ENCODE measurements at places on chromosomes 12 and 14.

DNA sequence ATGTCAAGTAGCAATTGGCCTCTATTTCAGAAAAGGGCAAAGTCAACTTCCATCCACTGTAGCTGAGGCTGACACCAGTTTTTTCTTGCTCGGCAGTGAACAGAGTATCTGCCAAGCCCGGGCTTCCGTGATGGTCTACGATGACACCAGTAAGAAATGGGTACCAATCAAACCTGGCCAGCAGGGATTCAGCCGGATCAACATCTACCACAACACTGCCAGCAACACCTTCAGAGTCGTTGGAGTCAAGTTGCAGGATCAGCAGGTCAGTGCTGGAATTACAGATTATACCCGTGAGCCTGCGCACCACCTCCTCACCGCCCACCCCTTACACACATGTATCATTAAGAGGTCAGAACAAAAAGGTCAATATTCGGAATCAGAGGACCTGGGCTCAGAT is 19.4 kb downstream of the EVL start:
- DNase-seq: no peak

DNA sequence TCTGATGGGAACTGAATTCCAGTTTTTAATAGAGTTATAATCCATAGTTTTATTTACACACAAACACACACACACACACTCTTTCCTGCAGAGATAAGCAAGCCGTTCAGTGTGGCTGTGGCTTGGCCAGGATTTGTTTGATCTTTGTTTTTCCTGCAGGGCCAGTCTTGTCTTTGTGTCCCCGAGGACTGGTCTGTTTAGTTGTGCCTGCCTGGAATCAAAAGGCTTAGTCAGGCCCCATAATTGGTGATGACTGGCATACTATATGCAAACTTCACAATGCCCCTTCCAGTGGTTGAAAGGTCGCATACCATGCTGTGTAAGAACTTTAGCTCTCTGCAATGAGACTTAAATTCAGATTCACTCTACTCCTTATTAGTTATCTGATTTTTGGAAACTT is 26.0 kb downstream of the WBP11 start:
- no peak for DNase-seq

DNA sequence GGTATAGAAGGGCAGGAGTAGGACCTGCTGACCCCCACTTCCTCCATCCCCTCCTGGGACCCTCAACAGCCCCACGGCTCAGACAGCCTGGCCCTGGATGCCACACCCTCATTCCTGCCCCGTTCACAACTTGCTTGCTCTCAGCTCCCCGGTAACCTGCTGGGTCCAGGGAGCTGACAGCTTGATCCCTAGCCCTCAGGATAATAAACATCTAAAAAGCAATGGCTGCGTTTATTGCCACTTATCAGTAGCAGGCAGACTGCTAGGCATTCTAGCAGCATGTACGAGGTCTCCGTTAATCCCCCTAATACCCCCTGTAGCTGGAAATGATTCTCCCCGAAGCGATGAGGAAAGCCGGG is 24.3 kb upstream of the RPLP0 start:
- DNase-seq: no peak

DNA sequence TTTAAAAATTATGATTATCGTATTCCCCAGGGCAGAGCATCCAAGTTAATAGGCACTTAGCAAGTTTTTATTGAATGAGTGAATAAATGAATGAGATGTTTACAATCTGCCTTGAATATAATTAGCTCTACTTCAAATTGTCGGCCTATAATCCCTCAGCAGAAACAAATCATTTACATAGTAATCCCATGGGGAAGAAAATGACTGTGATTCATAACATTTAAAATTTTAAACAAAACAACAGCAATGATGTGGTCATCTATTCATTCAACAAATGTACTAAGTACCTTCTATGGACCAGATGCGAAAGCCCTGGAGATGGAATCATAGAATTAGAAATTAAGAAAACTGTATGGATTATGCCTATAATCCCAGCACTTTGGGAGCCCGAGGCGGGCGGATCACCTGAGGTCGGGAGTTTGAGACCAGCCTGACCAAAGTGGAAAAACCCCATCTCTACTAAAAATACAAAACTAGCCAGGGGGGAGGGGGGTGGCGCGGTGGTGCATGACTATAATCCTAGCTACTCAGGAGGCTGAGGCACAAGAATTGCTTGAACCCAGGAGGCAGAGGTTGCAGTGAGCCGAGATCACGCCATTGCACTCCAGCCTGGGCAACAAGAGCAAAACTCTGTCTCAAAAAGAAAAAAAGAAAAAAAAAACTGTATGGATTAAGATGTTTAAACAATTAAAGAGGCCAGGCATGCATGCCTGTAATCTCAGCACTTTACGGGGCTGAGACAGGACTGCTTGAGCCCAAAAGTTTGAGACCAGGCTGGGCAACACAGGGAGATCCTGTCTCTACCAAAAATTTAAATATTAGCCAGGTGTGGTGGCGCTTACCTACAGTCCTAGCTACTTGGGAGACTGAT is 17.7 kb upstream of the MDM2 start:
- DNase-seq: no peak

DNA sequence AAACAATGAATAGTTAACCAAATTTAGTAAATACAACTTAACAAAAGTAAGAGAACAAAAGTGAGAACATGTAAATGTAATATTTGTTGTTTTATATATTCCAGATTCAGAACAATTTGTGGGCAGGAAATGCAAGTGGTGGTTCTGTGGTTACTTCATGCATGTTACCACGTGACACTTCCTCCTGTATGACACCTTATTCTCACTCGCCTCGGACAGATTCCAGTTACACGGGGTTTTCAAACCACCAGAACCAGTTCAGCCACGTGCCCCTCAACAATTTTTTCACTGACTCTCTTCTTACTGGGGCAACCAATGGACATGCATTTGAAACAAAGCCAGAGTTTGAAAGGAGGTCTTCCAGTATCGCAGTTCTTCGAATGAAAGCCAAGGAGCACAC is 21.0 kb downstream of the ALX1 start:
- DNase-seq: no peak

DNA sequence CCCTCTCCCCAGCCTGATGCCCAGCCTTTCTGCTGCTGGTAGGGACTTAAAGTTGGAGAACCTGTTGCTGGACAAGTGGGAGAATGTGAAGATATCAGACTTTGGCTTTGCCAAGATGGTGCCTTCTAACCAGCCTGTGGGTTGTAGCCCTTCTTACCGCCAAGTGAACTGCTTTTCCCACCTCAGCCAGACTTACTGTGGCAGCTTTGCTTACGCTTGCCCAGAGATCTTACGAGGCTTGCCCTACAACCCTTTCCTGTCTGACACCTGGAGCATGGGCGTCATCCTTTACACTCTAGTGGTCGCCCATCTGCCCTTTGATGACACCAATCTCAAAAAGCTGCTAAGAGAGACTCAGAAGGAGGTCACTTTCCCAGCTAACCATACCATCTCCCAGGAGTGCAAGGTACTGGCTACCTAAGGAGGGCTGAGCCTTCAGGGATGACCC is 1.6 kb downstream of the TSSK4 start:
- no peak for DNase-seq

DNA sequence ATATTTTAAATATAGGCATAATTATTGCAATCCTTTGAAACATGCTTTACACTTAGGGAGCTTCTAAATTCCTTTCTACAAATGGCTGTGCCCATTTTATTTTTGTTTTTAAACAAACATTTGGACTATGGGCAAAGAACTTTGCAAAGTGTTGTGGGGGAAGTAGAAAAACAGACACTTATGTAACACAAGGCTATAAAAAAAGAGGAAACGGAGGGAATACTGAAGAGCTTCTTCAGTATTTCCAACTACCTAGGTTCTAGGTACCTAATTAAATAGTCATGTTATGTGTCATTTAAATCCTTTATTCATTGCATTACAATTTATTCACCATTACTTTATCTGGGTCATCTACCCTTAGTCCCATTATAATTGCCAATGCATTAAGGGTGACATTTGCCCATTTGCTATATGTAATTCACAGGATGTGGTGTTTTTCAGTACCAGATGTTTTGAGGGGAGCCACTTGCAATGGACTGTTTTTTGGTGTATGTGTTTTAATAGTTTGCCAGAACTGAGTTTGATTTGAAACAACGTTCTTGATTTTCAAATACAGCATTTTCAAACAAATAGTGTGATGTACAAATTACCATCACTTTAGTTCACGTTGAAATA is 1.5 kb upstream of the MSRB3 start:
- DNase-seq: no peak

DNA sequence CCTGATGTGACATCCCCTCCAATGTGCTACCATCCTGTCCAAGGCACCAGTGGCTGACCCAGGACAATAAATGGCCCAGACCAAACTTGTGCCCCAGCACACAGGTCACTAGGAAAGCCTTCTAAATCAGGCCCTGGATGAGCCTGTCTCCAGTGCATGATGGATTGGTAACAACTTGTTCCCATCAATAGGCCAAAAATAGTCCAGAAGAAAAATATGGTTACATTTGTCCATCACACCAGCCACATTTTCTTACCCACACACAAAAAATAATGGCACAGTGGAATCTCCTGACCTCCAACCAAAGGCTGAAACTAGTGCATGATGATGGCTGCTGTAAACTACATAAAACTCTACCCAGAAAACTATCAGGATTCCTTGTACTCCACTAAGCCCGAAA is 228.4 kb downstream of the SPTSSA start:
- no peak for DNase-seq

Measured in activated CD8-positive, alpha-beta memory T cell treated with anti-CD3 and anti-CD28 coated beads, Interleukin-2, amount 50 U/mL, for 4 hours (primary cell).